Upper lobe of left lung (tissue), 6 donors: ENCODE measurements at places on chromosomes 2 and 18. TPM values are rescaled to one million over a fixed set of nuclear protein-coding genes. Genes with fewer than 3 reads are reported as not detected.

Gene DCDC2C
- total RNA-seq: not detected

- DNase-seq: peak; percentile 6
Measured at GRCh38 chr18:80253871-80254492, 6.7 kb upstream of the PARD6G start.

- no peak for DNase-seq
Measured at GRCh38 chr2:44291281-44292248, 16.3 kb downstream of the SLC3A1 start.

DNA sequence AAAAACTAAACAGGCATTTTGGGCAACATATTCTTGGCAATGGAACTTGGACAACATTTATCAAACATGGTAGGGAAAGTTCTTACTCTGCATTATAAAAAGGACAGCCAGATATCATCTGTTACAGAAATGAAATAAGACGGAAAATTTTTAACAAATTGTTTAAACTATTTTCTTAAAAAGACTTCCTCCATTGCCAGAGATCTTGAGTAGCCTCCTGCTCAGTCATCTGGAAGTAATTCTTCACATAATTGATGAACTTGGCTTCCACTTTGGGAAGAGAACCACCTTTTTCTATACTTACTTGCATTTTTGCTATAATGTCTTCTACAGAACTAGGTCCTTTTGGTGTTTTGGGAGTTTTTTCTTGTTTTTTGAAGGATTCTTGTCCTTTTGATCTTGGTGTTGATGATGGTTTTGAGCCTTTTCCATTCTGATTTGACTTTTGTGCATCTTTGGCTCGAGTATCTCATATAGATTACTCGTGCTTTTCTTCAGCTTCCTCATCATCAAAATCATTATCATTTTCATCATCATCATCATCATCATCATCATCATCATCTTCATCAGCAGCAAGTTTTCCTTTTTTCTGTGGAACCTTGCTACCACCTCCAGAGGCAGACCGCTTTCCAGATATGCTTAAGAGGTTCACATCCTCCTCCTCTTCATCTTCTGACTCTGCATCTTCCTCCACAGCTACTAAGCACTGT lies 66.2 kb downstream of the CD28 start:
- DNase-seq: no peak

GRCh38 chr18:11957636-11958035 lies 23.7 kb upstream of the IMPA2 start:
- no peak for DNase-seq

GRCh38 chr18:57727952-57728807 lies 74.9 kb downstream of the ATP8B1 start:
- no peak for DNase-seq

DNA sequence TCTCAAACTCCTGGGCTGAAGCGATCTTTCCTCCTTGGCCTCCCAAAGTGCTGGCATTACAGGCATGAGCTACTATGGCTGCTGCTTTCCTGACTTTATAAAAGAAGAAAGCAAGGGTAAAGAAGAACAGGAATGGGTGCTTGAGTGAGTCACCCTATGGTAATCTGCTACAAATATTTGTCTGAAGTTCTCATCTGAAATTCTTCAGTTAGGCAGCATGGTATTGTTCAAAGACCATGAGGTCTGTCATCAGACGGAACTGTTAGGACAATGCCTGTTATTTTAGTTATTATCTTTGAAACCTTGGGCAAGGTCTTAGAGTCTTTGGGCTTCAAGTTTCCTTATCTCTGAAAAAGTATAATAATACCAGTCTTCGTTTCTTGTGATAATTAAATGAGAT lies 695.8 kb downstream of the RNF144A start:
- DNase-seq: no peak

DNA sequence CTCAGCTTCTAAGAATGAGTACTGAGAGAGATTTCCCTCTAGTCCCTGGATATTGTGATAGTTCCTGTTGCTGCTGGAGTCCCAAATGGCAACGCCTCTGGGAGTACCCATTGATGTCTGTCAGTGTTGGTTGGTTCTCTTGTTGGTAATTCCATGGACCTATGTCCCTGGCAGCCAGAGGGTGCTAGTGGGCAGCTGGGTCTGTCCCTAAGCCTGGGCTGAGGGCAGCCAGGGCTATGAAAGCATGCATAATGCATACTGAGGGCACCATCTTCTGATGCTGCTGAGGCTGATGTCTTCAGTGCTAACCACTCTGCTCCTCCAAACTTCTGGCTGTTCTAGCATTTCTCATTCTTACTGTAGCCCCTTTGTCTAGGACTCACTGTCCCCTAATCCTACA lies 35.9 kb downstream of the NABP1 start:
- no peak for DNase-seq
